ENCODE measurements at places on chromosomes 4 and X. TPM values are rescaled to one million over a fixed set of nuclear protein-coding genes. Genes with fewer than 3 reads are reported as not detected.
A peak's percentile ranks its signal among the peaks of the same experiment; 100 is the strongest.

DNA sequence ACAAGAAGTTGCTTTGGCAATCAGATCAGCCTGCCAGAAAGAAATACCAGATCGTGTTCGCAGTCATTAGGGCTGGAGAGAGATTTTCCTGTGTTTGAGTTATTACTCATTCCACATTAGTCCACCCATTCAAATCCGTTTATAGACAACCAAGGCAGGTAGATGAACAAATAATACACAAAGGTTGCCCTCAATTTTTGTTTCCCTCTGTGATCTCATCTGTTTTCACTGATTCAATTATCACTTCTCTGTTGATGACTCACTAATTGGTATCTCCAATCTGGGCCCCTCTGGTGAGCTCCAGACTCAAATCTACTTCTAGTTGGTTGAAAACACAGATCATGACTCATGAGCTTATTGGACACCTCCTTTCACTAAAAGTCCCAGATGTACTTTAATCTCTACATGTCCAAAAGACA, 54.5 kb downstream of the CHM start:
- H3K27ac ChIP-seq, result no peak overlapping the region
- no peak overlapping the region for H3K4me3 ChIP-seq
- H3K27me3 ChIP-seq, result no peaks in the 10 kb centered on the region
- H3K36me3 ChIP-seq, result peaks cover 4% of the 10 kb centered on the region
- DNase-seq, result no peak
- H3K4me1 ChIP-seq, result peaks cover 29% of the 10 kb centered on the region

- H3K4me1 ChIP-seq, result no peaks in the 10 kb centered on the region
- H3K27me3 ChIP-seq, result no peaks in the 10 kb centered on the region
- peaks cover 7% of the 10 kb centered on the region for H3K36me3 ChIP-seq
- H3K27ac ChIP-seq, result peak overlapping the region; percentile 62
- no peak for DNase-seq
- no peak overlapping the region for H3K4me3 ChIP-seq
These were observed 2.4 kb upstream of the MORF4L2 start for GRCh38 chrX:103688946-103689345.

DNA sequence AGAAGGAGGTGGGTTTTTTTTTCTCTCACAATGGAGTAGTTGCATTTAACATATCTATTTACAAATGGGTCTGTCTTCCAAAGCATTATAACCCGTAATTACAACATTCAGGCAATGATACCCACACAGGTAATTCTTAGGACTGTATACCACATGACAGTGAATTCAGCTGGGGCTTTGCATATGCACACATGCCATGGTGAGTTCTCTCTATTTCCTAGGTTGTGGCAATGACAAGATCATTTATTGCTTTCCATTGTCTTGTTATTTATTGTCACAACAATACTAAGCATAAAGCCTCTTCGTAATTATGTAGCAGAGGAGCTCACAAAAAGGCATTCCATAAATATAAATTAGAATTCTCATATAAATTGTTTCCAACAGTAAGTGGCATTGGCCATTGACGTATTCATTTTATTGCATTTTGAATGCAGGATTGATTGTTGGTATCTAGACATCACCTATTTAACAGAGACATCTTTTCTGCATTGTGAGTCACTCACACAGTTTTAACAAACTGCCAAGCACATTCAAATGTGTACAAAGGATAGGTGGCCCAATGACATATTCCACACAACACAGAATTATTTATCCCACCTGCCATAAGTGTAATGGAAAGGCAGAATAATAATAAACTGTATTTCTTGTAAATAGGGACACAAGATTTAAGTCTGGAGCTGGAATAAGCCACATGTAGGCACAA, 390.7 kb upstream of the GALNT7 start:
- no peak overlapping the region for H3K27ac ChIP-seq
- peaks cover 6% of the 10 kb centered on the region for H3K27me3 ChIP-seq
- peaks cover 17% of the 10 kb centered on the region for H3K4me1 ChIP-seq
- H3K4me3 ChIP-seq, result no peak overlapping the region
- no peaks in the 10 kb centered on the region for H3K36me3 ChIP-seq
- no peak for DNase-seq

GRCh38 chr4:54484383-54484782, 173.4 kb upstream of the KIT start:
- DNase-seq, result no peak
- H3K36me3 ChIP-seq, result no peaks in the 10 kb centered on the region
- H3K4me3 ChIP-seq, result no peak overlapping the region
- H3K27ac ChIP-seq, result no peak overlapping the region

Gene ODAPH
- total RNA-seq, result not detected

Gene SUPT20HL2
- total RNA-seq, result not detected

- DNase-seq, result no peak
- H3K27me3 ChIP-seq, result no peaks in the 10 kb centered on the region
- no peak overlapping the region for H3K27ac ChIP-seq
- H3K4me1 ChIP-seq, result peaks cover 18% of the 10 kb centered on the region
These were observed 2.9 kb downstream of the CFI start for GRCh38 chr4:109798866-109799265.

Gene PAGE5
- total RNA-seq, result not detected

- H3K36me3 ChIP-seq, result no peaks in the 10 kb centered on the region
- H3K27me3 ChIP-seq, result peaks cover 11% of the 10 kb centered on the region
- DNase-seq, result no peak
- no peak overlapping the region for H3K27ac ChIP-seq
These were observed 255.5 kb upstream of the GATB start for GRCh38 chr4:152016303-152016620.

GRCh38 chr4:173494013-173494970, 35.7 kb downstream of the HAND2 start:
- no peaks in the 10 kb centered on the region for H3K36me3 ChIP-seq
- H3K4me3 ChIP-seq, result peak overlapping the region; percentile 87
- H3K27me3 ChIP-seq, result peaks cover 44% of the 10 kb centered on the region
- DNase-seq, result no peak
- peak overlapping the region; percentile 10 for H3K27ac ChIP-seq

DNA sequence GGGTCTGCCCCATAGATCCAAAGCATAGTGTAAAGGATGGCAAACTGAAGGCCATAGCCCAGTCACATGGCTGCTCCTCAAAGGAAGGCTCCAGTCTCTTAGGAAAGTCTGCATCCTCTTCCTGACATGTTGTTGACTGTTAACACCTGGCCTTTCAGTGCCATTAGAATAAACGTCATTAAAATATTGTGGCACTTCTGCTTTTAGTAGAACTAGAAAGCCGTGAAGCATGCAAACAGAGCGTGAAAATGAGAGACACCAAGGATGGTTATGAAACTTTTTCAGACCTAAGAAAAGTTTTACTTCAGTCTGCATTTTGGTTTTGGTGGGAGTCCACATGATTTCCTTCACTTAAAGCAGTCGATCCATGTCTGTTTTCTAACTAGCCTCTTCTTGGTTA, 41.1 kb upstream of the AFF2 start:
- no peaks in the 10 kb centered on the region for H3K36me3 ChIP-seq
- no peak for DNase-seq
- H3K27me3 ChIP-seq, result no peaks in the 10 kb centered on the region
- no peaks in the 10 kb centered on the region for H3K4me1 ChIP-seq
- no peak overlapping the region for H3K27ac ChIP-seq

- no peaks in the 10 kb centered on the region for H3K27me3 ChIP-seq
- no peak for DNase-seq
- peaks cover 20% of the 10 kb centered on the region for H3K36me3 ChIP-seq
These were observed 556.6 kb upstream of the DIPK2B start for GRCh38 chrX:45757272-45757671.

Gene CXCL11
- not detected for total RNA-seq

- H3K27me3 ChIP-seq, result peaks cover 6% of the 10 kb centered on the region
- H3K4me1 ChIP-seq, result no peaks in the 10 kb centered on the region
- no peak overlapping the region for H3K27ac ChIP-seq
- no peak for DNase-seq
These were observed 34.4 kb upstream of the TET2 start for GRCh38 chr4:105112274-105112673.

DNA sequence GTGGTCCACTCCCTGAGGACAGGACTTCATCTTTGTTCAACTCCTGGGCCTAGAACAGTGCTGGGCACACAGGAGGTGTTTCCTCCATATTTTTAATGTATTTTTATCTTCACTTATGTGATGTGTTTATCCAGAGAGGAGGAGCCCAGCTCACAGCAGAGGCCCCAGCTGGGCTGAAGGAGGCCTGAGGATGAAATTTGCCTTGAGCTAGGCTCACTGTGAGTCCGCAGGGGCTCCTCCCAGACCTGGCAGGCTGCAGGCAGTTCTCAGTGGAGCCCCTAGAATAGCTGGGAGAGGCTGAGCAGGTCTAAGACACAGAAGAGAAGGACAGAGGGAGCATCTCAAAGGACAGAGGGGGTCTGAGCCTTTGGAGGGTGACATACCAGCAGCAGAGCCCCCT, 26.8 kb downstream of the C4orf50 start:
- H3K36me3 ChIP-seq, result no peaks in the 10 kb centered on the region
- H3K27me3 ChIP-seq, result peaks cover 48% of the 10 kb centered on the region
- no peaks in the 10 kb centered on the region for H3K4me1 ChIP-seq
- DNase-seq, result no peak
- no peak overlapping the region for H3K27ac ChIP-seq
- H3K4me3 ChIP-seq, result no peak overlapping the region

Gene MAGEA9B
- total RNA-seq, result not detected

Gene SPANXA1
- total RNA-seq, result not detected

Gene STAP1
- not detected for total RNA-seq

- H3K27me3 ChIP-seq, result no peaks in the 10 kb centered on the region
- no peak for DNase-seq
- no peaks in the 10 kb centered on the region for H3K4me1 ChIP-seq
- H3K36me3 ChIP-seq, result no peaks in the 10 kb centered on the region
- no peak overlapping the region for H3K27ac ChIP-seq
These were observed 1754.3 kb upstream of the AGA start for GRCh38 chr4:179196511-179196910.

Gene PABPC4L
- total RNA-seq, result 2.0 TPM

DNA sequence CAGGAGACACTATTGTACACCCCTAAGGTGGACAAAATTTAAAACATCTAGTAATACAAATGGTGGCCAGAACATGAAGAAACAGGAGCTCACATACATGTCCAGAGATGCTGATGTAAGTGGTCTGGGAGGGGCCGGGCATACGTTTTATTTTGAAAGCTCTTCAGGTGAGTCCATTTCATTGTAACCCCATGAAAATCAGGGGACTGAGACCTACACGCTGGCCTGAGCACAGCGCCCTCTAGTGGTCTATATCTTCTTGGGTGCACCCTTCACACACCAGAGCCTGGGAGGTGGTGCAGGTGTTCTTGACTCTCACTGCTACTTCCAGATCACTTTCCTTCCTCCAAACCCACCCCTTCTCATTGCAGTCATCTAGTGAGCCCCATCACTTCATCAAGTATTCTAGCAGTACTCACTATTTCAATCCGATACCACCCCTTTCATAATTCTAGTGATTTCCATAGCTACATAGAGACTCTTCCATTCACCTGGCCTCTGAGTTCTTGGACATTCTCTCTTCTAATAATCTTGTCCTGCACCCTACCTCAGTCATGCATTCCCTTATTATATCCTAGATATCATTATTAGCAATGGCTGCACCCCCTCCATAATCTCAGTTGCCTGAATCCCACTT, 4.3 kb upstream of the TLR6 start:
- peaks cover 4% of the 10 kb centered on the region for H3K36me3 ChIP-seq
- H3K4me1 ChIP-seq, result peaks cover 19% of the 10 kb centered on the region
- H3K27me3 ChIP-seq, result peaks cover 18% of the 10 kb centered on the region
- H3K4me3 ChIP-seq, result no peak overlapping the region
- no peak overlapping the region for H3K27ac ChIP-seq

GRCh38 chr4:163558539-163559044, 64.1 kb downstream of the TMA16 start:
- no peak overlapping the region for H3K27ac ChIP-seq
- H3K4me3 ChIP-seq, result no peak overlapping the region
- peaks cover 12% of the 10 kb centered on the region for H3K27me3 ChIP-seq
- H3K4me1 ChIP-seq, result no peaks in the 10 kb centered on the region

DNA sequence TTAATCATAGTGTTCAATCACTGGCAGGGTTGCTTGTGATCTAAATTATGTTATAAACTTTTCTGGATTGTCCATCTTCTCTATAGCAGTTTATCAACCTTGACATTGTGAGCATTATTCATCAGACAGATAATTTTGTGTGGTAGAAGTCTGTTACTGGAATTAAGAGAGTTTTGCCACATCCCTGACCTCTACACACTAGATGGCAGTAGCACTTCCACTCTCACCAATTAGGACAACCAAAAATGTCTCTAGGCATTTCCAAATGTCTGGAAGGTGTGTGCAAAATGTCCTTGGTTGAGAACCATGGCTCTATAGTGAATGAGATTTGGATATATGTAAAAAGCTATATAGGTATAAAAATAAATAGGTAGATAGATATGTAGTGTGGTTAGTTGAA, 324.1 kb upstream of the FAM47C start:
- H3K36me3 ChIP-seq, result no peaks in the 10 kb centered on the region
- no peak for DNase-seq
- H3K4me1 ChIP-seq, result no peaks in the 10 kb centered on the region
- H3K27me3 ChIP-seq, result no peaks in the 10 kb centered on the region
- H3K4me3 ChIP-seq, result no peak overlapping the region

DNA sequence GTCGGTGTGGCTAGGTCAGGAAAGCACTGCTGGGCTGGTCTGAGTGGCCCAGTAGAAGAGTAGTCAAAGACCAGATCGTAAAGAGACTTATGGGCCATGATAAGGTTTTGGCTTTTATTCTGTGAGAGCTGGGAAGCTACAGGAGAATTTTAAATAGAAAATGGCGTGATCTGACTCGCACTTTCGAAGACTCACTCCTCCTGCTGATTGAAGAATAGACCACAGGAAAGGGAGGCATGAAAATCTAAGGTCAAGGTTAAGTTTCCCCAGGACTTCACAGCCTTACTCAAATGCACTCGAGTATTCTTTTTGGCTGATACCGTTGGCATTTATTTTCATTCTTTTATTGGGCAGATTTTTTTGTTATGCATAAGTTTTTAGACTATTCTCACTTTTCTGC, 231.4 kb upstream of the ANKRD50 start:
- DNase-seq, result no peak
- peaks cover 12% of the 10 kb centered on the region for H3K4me1 ChIP-seq
- no peaks in the 10 kb centered on the region for H3K27me3 ChIP-seq
- H3K36me3 ChIP-seq, result no peaks in the 10 kb centered on the region
- no peak overlapping the region for H3K4me3 ChIP-seq

Gene USP26
- not detected for total RNA-seq

Gene MAGEB10
- total RNA-seq, result not detected

Gene RNF175
- total RNA-seq, result 11.3 TPM

Gene SMR3B
- not detected for total RNA-seq

Gene LUZP4
- total RNA-seq, result not detected

- peak overlapping the region; percentile 11 for H3K4me3 ChIP-seq
- peaks cover 12% of the 10 kb centered on the region for H3K4me1 ChIP-seq
- no peak for DNase-seq
- peaks cover 47% of the 10 kb centered on the region for H3K36me3 ChIP-seq
- H3K27me3 ChIP-seq, result no peaks in the 10 kb centered on the region
- peak overlapping the region; percentile 76 for H3K27ac ChIP-seq
These were observed 46.1 kb upstream of the S100G start for GRCh38 chrX:16603822-16604221.

DNA sequence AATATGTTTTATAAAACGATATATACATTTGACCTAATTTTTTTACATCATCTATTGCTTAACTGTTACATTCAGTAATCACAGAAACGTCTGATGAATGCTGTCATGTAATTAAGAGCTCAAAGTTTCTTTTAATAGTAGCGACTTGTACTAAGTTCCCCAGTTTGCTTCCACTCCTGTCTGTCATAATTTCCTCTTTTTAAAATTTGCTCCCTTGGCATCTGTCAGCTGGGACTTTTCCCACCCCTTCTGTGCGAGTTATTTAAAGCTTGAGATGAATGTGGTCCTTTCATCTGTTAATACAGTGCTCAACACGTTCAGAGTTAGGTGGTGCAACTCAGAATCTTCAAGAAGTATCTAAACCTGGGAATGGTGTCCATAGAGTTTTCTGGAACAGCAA, 1.2 kb downstream of the RAP1GDS1 start:
- peaks cover 8% of the 10 kb centered on the region for H3K36me3 ChIP-seq
- no peak for DNase-seq
- peaks cover 15% of the 10 kb centered on the region for H3K4me1 ChIP-seq

All from type B pancreatic cell (in vitro differentiated cells).